ENCODE measurements at places on chromosomes 16 and 17.

DNA sequence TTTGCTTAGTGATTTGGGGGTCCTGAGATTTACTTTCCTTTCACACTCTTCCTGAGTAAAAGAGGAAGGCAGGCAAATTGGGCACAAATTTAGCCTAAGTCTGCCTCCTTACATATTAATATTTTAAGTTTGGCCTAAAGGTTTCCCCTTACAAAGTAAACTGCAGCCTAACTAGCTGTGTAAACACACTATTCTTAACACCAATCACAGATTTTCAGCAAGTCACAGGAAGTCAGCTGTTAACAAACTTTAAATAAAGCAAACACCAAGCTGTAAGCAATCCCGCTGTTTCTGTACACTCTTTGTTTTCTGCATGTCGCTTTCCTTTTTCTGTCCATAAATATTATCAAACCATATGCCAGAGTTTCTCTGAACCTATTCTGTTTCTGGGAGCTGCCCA, 45.1 kb upstream of the ABCC11 start:
- DNase-seq, result no peak

DNA sequence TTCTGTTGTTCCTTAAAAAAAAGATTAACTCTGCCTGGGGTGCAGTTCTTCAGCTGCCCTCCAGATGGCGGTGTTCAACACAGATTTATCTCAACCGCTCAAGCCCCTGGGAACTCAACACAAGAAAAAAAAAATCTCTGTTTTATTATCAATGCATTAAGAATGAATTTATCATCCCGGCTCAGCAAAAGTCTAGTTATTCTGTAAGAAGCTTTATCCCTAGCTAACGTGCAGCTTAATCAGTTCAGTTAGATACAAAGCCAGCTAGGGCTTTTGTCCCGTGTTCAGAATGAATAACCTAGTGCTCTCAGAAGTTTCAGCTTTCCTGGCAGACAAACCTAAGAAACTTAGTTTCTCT, 475.9 kb upstream of the CCL2 start:
- no peak for DNase-seq

GRCh38 chr17:13562271-13562800, 39.4 kb downstream of the HS3ST3A1 start:
- no peak for DNase-seq

DNA sequence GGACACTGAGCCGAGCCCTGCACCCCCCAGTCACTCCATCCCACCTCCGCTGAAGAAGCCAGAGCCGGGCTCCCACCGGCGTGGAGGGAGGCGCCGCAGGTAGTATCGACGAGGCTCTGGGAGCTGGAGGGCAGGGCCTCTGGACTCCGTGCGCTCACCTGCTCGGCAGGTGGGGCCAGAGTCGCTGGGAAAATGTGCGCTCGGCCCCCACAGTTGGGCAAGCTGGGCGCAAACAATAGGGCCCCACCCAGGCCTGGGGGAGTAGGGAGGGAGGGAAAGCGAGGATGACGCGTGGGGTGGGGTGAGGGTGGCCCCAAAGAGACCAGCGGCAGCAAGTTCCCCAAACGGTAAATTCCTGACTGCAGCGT, 668 bp downstream of the JUP start:
- no peak for DNase-seq

GRCh38 chr17:4725646-4726310, 5.5 kb upstream of the MED11 start:
- DNase-seq, result no peak

- no peak for DNase-seq
These were observed 41.7 kb upstream of the JPH3 start for GRCh38 chr16:87560428-87561199.

- no peak for DNase-seq
These were observed 7.2 kb upstream of the G6PC1 start for GRCh38 chr17:42893359-42893758.

- no peak for DNase-seq
These were observed 31.2 kb downstream of the TOM1L2 start for GRCh38 chr17:17941015-17941414.

DNA sequence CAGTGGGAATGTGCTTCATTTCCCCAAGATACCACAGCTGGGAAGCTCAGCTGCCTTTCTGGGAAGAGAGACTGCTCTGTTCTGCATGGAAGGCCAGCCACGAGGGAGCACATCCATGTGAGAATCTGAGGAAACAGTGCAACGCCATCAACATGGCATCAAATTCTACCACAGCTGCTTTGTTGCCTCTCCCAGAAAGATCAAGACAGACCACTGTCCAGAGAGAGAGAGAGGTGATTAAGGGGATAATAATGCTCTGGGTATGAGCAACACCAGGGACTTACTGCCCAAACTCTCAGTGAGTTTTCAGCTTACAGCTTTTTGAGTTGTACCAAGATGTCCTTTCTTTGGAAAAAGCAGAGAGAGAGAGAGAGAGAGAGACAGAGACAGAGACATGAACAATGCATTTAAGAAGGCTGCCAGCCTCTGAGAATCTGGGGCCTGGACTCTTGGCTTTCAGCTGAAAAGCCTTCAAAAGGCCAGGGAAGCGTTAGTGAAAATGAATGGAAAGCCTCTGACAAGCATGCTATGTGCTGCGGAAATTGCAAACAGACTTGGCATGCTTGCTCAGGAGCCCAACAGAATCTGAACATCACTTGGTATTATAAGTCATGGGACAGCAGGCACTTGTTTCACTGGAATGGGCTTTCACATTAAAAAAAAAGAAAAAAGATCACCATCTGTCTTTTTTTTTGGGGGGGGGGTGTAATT, 223.1 kb downstream of the MAP2K6 start:
- no peak for DNase-seq

DNA sequence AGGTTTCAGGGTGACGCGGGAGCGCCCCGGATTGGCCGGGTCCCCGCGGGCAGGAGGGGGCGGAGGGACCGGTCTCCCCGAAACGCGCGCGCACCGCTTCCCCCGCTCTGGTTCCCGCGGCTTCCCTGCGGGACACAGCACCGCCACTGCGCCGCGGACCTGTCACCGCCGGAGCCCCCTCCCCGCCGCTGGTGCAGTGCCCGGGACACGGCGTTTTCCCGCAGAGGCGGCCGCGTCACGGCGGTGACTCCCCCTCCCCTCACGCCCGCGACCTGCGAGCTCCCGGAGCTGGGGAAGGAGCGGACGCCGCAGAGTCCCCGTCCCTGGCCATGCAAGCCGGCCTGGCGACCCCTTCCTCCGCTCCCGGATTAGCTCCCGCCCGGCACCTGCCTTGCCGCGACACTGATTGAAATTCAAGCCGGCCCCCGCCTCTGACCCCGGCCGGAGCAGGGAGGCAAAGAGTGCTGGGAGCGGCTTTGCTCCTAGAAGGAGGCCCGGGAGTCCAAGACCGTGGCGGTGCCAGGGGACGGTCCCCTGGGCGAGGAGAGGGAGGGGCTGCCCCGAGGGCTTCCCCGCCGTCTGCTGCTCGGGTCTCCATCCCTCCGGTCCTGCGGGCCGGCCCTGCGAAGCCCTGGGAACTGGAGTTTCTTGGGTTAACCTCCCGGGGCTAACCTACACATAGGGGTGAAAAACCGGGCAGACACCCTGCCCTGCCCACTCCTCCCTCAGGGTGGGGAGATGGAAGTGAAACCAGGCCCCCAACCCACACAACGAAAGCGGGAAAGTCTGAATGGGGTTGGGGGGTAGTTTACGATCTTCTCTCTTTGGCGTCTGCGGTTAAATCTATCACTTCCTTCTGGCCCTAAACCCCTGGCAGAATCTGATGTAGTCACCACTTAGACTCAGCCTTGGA, 1.0 kb downstream of the RHBDL3 start:
- DNase-seq, result no peak

- no peak for DNase-seq
These were observed 39.0 kb downstream of the LYRM9 start for GRCh38 chr17:27854163-27854562.

- DNase-seq, result no peak
These were observed 16.3 kb downstream of the LIG3 start for GRCh38 chr17:34996422-34997285.

DNA sequence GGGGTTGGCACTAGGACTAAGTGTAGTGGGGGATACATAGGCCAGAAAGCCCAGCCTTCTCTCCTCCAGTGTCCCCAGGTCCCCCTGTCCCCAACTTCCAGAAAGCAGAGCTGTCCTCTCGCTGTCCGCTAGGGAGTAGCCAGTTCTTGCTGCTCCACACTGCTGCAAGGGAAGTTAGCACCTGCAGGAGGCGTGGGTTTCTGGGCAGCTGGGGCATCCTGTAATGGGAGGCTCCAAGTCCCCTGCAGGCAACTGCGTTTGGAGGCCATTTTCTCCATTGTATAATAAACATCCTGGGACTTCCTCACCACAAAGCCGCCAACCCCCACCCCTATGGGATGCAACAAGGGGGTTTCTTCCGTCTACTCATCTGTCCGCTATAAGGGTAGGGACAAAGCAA, 1.7 kb downstream of the RPRML start:
- no peak for DNase-seq

GRCh38 chr16:84893849-84894599, 74.2 kb downstream of the CRISPLD2 start:
- DNase-seq, result no peak

DNA sequence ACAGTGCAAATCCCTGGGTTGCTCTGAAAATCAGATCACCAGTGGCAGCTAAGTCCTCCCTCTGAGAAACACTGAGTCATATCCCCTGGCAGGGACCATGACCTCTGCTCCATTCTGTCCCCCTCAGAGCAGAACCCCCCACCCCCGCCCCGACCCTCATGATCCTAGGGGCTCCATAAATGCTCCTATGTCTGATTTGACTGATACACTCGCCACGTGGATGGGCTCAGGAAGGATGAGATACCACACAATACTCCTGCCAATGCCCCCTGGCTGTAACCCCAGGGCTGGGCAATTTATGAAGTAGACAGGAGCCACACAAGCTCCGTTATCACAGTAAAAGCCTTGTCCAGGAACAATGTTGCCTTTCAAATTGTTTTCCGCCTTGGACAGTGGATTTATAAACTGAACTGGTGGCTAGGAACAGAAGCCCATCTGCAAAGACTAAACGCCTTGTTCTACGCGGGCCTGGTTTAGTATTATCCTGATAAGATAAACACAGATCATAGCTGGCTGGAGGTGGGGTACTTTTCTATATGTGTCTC, 394.8 kb downstream of the SLC39A11 start:
- DNase-seq, result no peak

- no peak for DNase-seq
These were observed 300.7 kb upstream of the TNRC6C start for GRCh38 chr17:77657839-77658238.

- no peak for DNase-seq
These were observed 334.8 kb upstream of the HSBP1 start for GRCh38 chr16:83472776-83473501.

GRCh38 chr16:81739503-81739902, 39.6 kb upstream of the PLCG2 start:
- no peak for DNase-seq

- no peak for DNase-seq
These were observed 8.0 kb downstream of the HS3ST3A1 start for GRCh38 chr17:13593757-13594156.
